ENCODE measurements at places on chromosomes 7 and 10. TPM values are rescaled to one million over a fixed set of nuclear protein-coding genes. Genes with fewer than 3 reads are reported as not detected.

DNA sequence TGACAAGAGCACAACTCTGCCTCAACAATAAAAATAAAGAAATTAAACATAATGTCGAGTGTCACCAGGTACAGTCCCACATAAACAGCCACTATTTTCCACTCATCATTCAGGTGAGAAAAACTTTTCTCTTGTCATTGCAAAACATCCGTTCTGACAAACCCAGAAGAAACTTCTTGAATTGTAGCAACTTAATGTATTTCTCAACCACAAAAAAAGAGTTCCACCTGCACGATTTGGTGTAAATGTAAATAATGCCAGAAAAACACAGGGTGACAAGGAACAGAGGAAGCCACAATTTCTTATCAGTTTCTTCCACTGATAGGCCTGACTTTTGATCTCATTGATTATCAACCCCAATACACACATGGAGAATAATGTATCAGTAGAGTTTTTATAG lies 26.8 kb upstream of the INSIG1 start:
- peaks cover 1% of the 10 kb centered on the region for H3K4me1 ChIP-seq
- no peaks in the 10 kb centered on the region for H3K27me3 ChIP-seq
- no peak overlapping the region for H3K27ac ChIP-seq
- no peaks in the 10 kb centered on the region for H3K36me3 ChIP-seq

The AOC1 gene
- not detected for total RNA-seq

- H3K27ac ChIP-seq: no peak overlapping the region
- no peaks in the 10 kb centered on the region for H3K4me1 ChIP-seq
- no peaks in the 10 kb centered on the region for H3K36me3 ChIP-seq
- no peak overlapping the region for H3K4me3 ChIP-seq
These were observed 4.0 kb upstream of the ARMS2 start for GRCh38 chr10:122450353-122450990.

DNA sequence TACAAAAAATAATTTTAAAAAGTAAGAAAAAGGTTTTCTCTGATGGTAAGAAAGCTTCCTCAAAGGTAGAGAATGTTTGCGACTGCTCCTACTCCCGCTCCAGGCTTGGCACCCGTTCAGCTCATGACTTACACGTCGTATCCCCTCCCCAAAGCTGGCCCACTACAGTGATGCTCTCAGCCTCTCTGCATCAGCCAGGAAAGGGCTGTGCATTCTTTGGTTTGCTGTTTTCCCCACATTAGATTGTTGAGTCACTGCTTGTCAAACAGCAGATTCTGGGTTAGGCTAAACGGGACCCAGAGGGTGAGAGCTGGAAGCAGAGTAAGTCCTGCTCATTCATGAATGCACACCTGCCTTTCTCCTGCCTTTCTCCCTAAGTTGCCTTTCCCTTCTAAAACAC lies 54.7 kb upstream of the NMT2 start:
- H3K4me1 ChIP-seq: no peaks in the 10 kb centered on the region
- no peak overlapping the region for H3K27ac ChIP-seq
- DNase-seq: no peak
- no peaks in the 10 kb centered on the region for H3K27me3 ChIP-seq
- H3K36me3 ChIP-seq: peaks cover 35% of the 10 kb centered on the region
- H3K4me3 ChIP-seq: no peak overlapping the region

- no peak overlapping the region for H3K4me3 ChIP-seq
- H3K36me3 ChIP-seq: no peaks in the 10 kb centered on the region
- no peak for DNase-seq
- H3K4me1 ChIP-seq: no peaks in the 10 kb centered on the region
- no peaks in the 10 kb centered on the region for H3K27me3 ChIP-seq
These were observed 196.4 kb upstream of the POM121L12 start for GRCh38 chr7:52838981-52839411.

The MMRN2 gene
- total RNA-seq: not detected

The PIP gene
- not detected for total RNA-seq

DNA sequence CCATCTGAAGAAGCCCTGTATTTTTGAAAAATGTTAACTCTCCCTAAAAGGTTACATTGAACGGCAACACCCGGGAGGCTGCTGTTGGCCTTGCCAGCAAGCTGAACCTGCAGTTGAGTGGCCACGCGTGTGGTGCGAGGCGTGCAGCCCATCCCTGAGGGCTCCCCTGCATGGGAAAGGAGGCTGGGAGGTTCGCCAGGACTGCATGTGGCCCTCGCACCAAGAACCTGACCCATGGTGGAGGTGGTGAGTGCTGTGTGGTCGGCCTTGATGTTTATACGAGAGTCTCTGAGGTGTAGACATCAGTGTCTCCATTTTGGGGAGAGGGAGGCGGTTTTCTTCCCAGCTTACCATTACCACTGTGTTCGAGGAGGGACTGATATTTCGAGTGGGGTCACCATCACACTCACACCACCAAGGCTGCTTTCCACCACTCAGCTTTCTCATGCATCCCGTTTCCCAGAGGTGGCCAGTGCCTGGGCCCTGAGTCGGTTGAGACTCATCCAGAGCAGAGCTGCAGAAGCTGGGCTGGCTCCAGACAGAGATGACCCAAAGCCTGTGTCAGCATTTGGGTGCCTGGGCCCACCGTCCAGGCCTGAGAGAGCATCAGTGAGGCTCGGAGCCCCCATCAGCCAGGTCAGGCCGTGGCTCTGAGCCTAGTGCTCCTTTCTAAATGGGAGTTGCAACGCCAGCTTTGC lies 222.6 kb downstream of the EBF3 start:
- H3K4me3 ChIP-seq: no peak overlapping the region
- H3K27ac ChIP-seq: no peak overlapping the region
- H3K36me3 ChIP-seq: peaks cover 36% of the 10 kb centered on the region
- no peak for DNase-seq
- H3K27me3 ChIP-seq: no peaks in the 10 kb centered on the region
- peaks cover 12% of the 10 kb centered on the region for H3K4me1 ChIP-seq

DNA sequence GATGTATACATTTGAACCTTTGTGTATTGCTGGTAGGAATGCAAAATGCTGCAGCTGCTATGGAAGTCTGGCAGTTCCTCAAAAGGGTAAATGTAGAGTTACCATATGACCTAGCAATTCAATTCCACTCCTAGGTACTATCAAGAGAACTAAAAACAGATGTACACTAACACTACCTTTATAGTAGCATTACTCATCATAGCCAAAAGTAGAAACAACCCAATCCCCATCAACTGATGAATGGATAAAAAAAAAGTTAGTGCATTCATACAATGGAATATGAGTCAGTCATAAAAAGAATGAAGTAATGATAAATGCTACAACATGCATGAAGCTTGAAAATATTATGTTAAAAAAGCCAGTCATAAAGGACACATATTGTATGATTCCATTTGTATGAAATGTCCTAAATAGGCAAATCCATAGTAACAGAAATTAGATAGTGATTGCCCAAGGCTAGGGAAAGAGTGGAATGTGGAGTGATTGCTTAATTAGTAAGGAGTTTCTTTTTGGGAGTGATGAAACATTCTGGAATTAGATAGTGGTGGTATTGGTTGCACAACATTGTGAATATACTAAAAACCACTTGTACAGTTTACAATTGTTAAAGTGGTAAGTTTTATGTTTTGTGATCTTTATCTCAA lies 96.4 kb upstream of the AOAH start:
- no peaks in the 10 kb centered on the region for H3K36me3 ChIP-seq
- no peak overlapping the region for H3K4me3 ChIP-seq
- H3K4me1 ChIP-seq: peaks cover 2% of the 10 kb centered on the region
- H3K27ac ChIP-seq: peak overlapping the region; percentile 31

- no peaks in the 10 kb centered on the region for H3K36me3 ChIP-seq
- peaks cover 23% of the 10 kb centered on the region for H3K27me3 ChIP-seq
- peak; percentile 34 for DNase-seq
These were observed 961 bp downstream of the SCRN1 start for GRCh38 chr7:29988424-29989256.

The SFTPA1 gene
- not detected for total RNA-seq

DNA sequence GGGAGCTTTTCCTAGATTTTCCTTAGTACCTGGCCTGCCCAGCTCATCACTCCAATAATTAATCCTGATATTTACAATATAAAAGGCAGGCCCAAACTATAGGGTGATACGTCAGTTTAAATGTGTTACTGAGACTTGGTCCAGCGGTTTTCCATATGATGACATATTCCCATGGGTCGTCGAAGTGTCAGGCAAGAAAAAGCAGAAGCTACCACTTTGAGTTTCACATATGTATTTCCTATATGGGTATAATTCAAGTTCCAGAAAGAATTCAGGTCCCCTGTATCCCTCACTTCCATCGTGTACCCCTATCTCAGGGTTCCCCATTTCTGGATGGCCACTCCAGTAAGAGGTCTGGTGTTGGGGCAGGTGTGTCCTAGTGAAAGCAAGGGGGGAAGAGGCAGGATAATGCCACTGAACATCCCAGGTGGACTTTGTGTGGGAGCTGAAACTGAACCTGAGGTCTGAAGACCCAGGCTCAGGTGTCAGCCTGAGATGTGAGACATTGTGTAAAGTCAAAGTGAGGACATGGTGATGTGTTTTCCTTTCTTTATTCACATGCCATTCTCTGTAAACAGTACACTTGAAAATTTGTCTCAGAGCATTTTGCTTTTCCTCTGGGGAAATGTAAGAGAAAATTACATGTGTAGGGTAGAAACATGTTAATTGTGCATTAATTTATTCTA lies 167.8 kb downstream of the PLXDC2 start:
- no peak for DNase-seq
- H3K36me3 ChIP-seq: no peaks in the 10 kb centered on the region
- H3K4me1 ChIP-seq: no peaks in the 10 kb centered on the region
- H3K27ac ChIP-seq: no peak overlapping the region
- H3K4me3 ChIP-seq: no peak overlapping the region
- no peaks in the 10 kb centered on the region for H3K27me3 ChIP-seq

The CNPY1 gene
- total RNA-seq: not detected

DNA sequence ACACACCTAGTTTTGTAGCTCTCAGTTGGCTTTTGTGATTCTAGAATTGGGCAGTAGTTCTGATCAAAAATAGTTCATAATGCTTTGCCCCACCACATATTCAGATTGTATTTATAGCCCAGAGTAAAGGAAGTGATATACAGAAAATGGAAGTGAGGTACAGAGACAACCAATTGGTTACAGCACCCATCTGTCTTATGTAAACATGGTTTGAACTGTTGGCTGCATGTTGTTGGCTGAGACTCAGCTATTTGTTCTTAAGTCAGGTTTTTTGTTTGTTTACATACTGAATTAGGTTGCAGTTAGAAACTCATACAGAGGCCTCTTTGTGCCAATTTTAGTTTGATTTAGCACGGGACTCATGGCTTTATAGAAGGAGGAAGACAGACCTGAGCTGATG lies 158.9 kb upstream of the GPR26 start:
- no peaks in the 10 kb centered on the region for H3K36me3 ChIP-seq
- H3K27ac ChIP-seq: no peak overlapping the region
- no peak for DNase-seq
- H3K27me3 ChIP-seq: peaks cover 15% of the 10 kb centered on the region

DNA sequence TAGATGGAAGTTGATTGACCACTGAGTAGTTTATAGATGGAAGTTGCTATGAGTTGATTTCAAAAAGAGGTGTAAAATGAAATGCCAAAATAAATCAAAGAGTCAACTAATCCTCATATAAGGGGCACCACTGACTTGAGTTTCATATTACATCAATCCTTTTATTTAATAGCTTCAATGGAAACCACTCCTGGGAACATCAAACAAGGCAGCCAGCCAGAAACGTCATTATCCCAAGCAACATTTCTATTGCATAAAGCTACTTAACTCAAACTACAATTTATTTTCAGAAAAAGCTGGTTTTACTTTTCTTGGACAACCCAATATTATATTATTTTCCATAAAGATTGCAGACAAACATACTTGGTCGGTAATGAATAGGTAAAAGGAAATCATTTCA lies 162.1 kb downstream of the TSPAN12 start:
- H3K27ac ChIP-seq: no peak overlapping the region
- H3K27me3 ChIP-seq: no peaks in the 10 kb centered on the region
- H3K36me3 ChIP-seq: no peaks in the 10 kb centered on the region
- no peak overlapping the region for H3K4me3 ChIP-seq
- DNase-seq: no peak

- DNase-seq: no peak
- peaks cover 1% of the 10 kb centered on the region for H3K27me3 ChIP-seq
- no peak overlapping the region for H3K27ac ChIP-seq
These were observed 79.5 kb downstream of the ITIH5 start for GRCh38 chr10:7587168-7587864.

- H3K4me3 ChIP-seq: no peak overlapping the region
- no peaks in the 10 kb centered on the region for H3K36me3 ChIP-seq
- no peak overlapping the region for H3K27ac ChIP-seq
- no peak for DNase-seq
These were observed 33.4 kb downstream of the PPP1R17 start for GRCh38 chr7:31720366-31720765.

GRCh38 chr10:72952642-72953158 lies 1.9 kb downstream of the PLA2G12B start:
- H3K36me3 ChIP-seq: no peaks in the 10 kb centered on the region
- DNase-seq: no peak
- H3K4me3 ChIP-seq: no peak overlapping the region
- no peak overlapping the region for H3K27ac ChIP-seq

DNA sequence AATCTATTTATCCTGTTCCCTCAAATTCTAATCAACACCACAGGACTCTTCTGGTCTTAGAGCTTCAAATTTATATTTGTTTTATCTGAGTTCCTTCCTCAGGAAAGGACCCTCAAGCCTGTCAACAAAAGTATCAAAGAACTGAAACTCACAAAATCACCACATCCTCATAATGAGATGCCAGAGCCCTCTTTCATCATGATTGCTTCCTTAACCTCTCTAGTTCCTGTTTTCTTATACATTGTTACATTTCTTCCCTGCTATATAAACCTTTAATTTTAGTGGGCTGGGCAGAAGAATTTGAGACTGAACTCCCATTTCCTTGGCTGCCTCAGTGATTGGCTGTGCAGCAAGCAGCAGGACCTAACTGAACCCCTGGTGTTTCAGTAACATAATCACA lies 189.7 kb downstream of the ZNF248 start:
- H3K27ac ChIP-seq: no peak overlapping the region
- no peak for DNase-seq
- no peaks in the 10 kb centered on the region for H3K27me3 ChIP-seq
- no peaks in the 10 kb centered on the region for H3K36me3 ChIP-seq
- peaks cover 2% of the 10 kb centered on the region for H3K4me1 ChIP-seq

- no peak overlapping the region for H3K4me3 ChIP-seq
- DNase-seq: no peak
- peaks cover 3% of the 10 kb centered on the region for H3K27me3 ChIP-seq
These were observed 23.0 kb upstream of the SNX13 start for GRCh38 chr7:17963281-17963680.

DNA sequence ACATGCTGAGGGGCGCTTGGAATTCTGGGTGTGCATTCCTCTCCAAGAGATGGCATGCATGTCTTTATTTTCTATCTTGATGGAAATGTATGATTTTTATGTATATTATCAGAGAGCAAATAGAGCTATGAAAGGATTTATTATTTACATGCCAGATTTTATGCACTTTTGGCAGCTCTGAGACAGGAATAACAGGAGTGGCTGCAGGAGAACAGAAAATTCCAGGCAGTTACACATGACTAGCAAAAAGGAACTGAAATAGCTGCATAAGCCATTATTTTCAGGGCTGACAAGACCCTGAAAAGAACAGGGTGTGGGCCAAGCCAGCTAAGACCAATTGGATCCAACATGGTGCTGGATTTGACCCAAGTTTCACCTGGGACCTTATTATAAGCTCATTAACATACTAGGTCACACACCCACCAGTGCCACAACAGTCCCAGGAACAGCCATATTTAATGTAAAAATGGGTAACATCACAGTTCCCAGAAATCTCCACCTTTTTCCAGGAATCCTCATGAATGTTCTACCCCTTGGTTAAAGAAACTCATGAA lies 43.2 kb upstream of the ACSL5 start:
- DNase-seq: no peak
- no peak overlapping the region for H3K4me3 ChIP-seq
- H3K27ac ChIP-seq: no peak overlapping the region
- H3K36me3 ChIP-seq: no peaks in the 10 kb centered on the region
- no peaks in the 10 kb centered on the region for H3K27me3 ChIP-seq

Measured in naive thymus-derived CD8-positive, alpha-beta T cell (primary cell).